ENCODE measurements at places on chromosomes 11 and 22.

- no peak for DNase-seq
These were observed 40.8 kb upstream of the MYO18B start for GRCh38 chr22:25701056-25701780.

DNA sequence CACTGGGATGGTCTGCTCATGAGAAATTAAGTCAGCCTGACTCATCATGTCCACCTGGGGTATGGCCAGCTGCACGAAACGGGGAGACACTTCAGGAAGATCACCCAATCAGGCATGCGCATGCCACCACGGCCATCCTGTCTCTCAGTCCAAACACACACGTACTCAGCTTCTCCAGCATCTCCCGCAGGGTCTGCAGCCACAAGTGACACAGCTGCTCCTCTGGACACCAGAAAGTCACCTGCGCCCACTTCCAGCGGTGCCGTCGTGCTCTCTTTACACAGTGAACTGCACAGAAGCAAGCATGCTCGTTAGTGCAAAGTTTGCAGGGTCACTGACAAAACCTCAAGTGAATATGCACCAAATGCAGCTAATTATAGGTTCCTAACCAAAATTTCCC is 18.1 kb downstream of the CERK start:
- DNase-seq, result no peak

- no peak for DNase-seq
These were observed 9.7 kb upstream of the PIWIL4 start for GRCh38 chr11:94557421-94557820.

DNA sequence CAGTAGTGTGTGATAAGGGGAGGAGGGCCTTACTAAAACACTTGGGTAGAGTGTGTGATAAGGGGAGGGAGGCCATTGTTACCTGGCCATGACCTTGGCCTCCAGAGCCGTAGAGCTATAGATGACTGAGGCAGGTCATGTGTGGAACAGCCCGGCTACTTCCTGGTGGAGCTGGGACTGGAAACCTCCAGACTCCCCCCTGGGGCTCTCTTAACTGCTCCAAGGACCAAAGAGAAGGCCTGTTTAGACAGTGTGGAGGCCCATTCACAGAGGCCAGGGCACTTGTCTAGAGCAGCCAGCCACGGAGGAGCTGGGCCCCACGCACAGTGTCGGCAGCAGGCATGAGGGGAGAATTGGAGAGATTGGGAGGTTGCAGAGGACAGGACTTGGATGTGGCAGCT is 12.5 kb upstream of the MICALL1 start:
- DNase-seq, result no peak

- DNase-seq, result no peak
These were observed 43.9 kb downstream of the CCDC34 start for GRCh38 chr11:27319072-27319471.

GRCh38 chr11:46363455-46364005 is 16.3 kb downstream of the DGKZ start:
- DNase-seq, result no peak

DNA sequence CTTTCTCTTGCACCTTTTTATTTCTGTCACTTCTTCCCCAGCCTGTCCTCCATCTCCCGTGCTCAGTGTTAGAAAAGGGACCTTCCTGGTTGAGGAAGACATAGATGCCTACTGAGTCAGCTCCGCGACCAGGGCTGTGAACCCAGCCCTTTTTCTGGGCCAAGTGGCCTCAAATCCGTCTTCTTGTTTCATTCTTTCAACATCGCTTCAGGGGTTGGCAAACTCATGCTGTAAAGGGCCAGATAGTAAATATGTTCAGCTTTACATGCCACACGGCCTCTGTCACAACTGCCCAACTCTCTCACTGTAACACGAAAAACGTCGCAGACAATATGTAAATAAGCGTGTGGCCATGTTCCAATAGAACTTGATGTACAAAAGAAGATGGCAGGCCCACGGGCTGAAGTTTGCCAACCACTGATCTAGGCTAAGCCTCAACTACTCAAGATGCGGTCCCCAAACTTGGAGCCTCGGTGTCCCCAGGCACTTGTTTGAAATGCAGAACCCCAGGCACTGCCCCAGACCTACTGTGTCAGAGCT is 338.4 kb downstream of the MN1 start:
- no peak for DNase-seq

- peak; percentile 90 for DNase-seq
These were observed 8.6 kb downstream of the ARAP1 start for GRCh38 chr11:72743321-72744221.

DNA sequence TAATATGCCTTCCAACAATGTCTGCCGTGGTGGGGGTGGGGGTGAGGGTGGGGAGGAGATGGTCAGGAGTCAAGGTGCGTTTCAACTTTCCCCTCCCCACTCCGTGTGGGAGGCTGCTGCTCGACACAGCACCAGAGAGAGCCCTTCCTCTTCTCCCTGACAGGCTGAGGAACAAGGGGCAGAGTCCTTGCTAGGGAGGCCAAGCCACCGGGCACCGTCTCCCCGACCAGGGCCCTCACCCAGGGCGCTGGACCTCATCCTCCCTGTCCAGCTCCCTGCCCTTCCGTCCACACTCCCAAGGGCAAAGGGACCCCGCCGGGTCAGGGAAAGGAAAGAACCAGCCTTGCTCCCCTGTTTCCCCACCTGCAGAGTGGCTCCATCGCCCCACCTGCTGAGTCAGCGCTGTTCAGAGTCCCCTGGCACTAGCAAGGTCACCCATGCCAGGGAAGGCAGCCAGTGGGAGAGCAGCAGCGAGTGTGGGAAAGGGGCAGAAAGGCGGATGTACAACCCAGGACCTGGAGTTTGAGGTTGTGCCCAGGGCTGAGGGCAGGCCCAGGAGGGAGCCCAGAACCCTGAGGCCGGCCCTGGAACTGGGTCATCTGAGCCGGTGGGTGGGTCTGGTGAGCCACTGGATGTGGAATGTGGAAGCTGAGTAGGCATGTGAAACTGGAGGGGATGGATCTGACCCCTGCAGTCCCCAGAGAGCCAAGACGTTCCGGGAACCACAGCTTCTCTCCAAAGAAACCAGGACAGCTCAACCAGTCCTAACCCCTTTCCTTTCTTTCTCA is 47.2 kb downstream of the BUD13 start:
- no peak for DNase-seq

DNA sequence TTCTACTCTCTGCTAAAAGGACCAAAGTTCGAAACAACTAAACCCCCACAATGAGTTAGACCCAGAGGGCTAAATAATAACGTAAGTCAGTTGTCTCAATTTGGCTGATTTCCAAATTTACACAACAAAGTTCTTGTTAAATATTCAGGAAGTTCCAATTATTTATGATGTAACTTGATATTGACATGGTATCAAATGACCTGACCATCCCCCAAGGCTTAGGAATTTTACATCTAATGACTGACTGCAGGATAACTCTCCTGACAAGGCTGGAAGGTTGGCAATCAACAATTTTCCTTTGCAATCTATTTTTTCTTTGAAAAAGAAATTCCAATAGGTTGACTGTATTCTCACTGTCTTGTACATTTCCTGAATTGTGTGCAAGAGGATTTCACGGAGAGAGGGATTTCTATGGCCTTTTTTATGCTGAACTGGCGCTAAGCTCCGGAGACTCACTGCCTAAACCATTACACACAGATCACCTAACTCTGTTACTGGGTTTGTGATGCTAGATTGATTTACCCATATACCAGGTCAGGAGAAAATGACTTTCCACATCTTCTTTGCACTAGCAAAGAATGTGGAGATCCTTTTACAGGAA is 9.6 kb upstream of the CDON start:
- DNase-seq, result no peak

- DNase-seq, result no peak
These were observed 117.8 kb upstream of the C11orf87 start for GRCh38 chr11:109304159-109304558.

DNA sequence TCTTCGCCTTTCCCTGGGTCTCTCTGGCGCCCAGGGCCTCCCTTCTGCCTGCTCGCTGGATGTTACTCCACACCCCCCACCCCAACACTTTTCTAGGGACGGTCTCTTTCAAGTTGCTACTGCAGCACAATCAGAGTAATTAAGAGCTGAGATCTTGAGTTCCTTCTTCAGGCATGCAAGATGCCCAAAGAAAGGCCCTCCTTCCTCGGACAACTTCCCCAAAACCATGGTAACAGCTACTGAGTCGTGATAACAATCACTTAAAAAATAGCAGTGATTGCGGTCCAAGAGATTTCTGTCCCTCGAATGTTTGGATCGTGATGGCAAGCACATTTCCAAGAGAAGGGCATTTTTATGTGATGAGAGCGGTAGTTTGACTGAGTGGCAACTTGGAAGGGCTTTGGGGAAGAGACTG is 638 bp upstream of the TENM4 start:
- peak; percentile 71 for DNase-seq

GRCh38 chr22:27329131-27329850 is 472.3 kb downstream of the MN1 start:
- no peak for DNase-seq

- no peak for DNase-seq
These were observed 427.9 kb downstream of the JRKL start for GRCh38 chr11:96817482-96818399.

DNA sequence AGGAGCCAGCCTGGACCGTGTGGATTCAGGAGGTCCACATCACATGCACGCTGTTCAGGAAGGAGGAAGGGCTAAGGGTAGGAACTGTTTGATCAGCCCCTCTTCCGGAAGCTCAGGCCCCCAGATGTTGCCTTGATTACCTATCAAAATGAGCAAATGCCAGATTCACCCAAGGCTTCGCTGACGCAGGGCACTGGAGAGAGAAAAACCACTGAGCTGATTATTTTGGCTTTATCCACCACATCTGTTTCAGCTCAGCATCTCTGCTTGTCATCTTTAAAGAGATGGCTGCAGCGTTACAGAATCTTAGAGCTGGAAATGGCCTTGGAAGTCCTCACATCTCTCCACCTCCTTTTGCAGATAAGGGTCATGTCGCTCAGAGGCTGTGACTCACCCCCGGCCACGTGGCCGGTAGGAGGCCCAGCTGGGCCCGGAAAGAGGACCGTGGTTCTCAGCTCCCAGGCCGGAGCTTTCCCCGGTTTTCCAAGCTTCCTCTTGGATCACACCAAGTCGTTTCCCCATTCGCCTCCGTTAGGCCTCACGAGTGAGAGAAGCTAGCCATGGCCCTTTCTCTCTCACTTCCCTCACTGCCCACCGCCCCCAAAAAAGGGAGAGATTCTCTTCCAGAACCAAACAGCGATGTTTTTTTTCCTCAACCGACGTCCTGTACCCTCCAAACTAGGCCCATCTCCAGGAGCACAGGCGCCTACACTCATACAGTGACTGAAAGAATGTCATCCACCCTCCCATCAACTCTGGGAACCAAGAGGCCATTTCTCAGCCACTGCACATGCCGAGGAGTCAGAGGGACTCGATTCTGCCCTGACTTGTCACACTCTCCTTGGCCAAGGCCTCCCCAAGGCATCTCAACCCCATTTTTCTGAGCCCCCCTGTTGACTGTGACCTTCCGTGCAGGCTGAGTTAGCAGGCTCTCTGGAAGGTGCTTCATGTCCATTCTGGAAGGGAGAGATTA is 37.6 kb downstream of the LIF start:
- no peak for DNase-seq

DNA sequence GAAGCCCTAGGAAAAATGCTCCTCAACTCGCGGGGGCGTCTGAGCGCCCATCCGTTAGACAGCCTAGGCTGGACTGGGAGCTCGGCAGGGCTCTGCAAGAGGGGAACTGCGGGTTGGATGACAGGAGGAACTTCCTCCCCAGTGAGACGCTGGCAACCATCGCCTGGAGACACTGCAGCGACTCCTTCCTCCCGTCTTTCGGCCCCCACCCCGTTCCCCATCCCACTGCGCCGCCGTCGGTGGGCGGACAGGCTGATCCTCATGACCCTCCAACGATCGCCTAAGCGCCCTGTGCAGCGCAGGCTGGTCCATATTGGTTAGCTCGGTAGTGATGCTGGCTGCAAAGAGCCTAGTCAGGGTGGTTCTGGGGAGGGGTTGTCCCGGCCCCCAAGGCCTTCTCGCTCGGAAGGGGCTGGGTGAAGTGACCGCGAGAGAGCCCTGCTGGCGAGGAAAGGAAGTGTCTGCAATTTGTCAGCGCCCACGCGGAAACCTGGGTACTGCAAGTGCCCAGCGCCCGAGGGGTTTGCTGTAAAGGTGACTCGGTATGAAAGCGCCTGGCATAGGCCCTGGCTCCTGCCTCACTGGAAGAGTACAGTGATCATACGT is 638 bp downstream of the NRGN start:
- DNase-seq, result peak; percentile 72

- no peak for DNase-seq
These were observed 30.9 kb downstream of the KCNC1 start for GRCh38 chr11:17765356-17766072.

DNA sequence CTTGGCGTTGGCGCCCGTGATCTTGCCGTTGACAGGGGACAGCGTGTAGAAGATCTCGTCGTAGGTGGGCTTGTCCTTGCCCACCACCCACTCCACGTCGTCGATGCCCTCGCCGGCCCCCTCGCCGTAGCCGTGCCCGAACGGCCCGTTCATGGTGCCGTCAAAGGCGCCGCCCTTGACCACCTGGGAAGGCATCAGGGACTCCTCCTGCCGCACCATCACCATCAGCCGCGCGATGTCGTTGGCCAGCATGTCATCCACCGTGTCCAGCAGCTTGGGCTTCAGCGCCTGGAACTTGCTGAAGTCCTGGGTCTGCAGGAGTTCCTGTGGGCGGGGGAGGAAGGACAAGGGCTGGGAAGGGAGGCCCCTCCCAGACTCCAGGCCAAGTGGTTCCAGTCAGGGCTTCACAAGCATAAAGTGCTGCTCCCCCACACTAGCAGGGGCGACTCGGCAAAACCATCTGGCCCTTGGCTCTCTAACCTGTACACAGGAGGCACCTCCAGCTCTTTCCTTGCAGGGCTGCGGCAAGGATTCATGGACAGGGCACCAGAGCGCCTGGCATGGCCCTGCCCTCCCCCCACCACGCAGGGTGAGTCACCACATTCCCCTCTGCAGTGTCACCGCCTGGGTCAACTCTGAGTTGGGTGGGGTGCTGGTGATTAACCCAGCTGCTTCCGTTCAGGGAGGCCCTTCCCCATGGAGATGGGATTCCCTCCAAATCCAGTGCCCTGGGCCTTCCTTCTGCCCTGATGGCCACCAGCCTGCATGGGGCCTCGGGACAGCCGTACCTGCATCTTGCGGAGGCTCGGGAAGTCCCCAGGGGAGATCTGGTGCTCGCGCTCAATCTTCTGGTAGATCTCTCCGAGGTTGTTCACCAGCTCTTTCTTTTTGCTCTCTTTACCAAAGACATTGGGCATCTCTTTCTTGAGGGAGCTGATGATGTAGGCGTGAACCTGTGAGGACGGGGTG is 10.4 kb upstream of the CDC42BPG start:
- no peak for DNase-seq

Measured in B cell (primary cell).